ENCODE measurements at places on chromosomes 16 and 17.

DNA sequence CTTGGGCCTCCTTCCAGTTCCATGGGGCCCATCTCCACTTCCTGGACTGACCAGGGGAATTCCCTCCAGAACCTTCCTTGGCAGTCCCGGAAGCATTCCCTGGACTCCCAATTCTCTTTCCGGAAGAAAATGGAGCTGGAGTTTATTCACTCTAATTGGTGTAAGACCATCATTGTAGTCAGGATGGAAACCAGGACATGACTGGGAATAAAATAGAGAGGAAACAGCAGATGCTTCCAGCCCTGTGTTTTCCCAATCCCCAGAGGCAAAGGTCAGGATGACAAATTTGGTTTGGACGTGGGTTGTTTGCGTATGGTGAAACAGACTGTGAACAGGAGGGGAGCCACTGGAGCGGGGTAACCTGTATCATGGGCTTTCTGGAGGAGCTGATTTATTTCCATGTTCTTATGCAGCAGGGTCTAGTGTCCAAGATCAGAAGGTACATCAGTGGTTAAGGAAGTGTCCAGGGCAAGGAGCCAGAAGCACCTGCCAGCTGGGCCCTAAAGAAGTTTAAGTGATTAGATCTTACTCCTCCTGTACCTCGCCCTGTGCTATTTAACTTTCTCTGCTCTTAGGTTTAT is 8.5 kb upstream of the LONP2 start:
- DNase-seq: no peak

GRCh38 chr17:16981928-16982327 is 10.0 kb upstream of the TNFRSF13B start:
- no peak for DNase-seq

- no peak for DNase-seq
Observed at GRCh38 chr17:5506307-5506706, 19.9 kb downstream of the MIS12 start.

- DNase-seq: peak; percentile 69
Observed at GRCh38 chr17:44066204-44066930, at the start of gene LSM12. Gene LSM12, minus strand, starts transcription at chr17:44066671. Its CDS starts 84 bp downstream, at chr17:44066587.

- DNase-seq: no peak
Observed at GRCh38 chr17:45149669-45150664, 1.7 kb downstream of the HEXIM1 start.

- DNase-seq: no peak
Observed at GRCh38 chr16:31181102-31181830, 1.3 kb downstream of the FUS start.

- DNase-seq: no peak
Observed at GRCh38 chr17:56987283-56987834, 9.4 kb downstream of the SCPEP1 start.

- no peak for DNase-seq
Observed at GRCh38 chr17:80424261-80424660, 9.3 kb downstream of the ENDOV start.

- no peak for DNase-seq
Observed at GRCh38 chr17:5943982-5944381, 126.2 kb upstream of the WSCD1 start.

GRCh38 chr17:30557916-30558685 is 80.9 kb downstream of the GOSR1 start:
- no peak for DNase-seq

DNA sequence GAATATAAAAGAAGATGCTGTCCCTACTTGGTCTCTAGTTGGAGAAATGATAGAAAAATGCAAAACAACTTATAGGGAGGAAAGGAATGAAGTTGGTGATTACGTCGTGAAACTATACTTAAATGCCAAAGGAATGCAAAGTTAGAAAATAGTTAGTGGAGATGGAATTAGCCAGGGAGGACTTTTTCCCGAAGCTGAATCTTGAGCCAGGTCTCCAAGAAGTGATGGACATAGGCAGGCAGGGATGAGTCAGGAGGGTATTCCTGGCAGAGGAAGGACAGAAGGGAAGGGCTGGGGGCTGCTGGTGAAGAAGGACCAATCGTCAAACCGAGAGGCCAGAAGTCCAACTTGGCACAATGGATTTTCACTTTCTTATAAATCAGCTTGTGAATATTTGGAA is 1.8 kb downstream of the SNTB2 start:
- DNase-seq: no peak

DNA sequence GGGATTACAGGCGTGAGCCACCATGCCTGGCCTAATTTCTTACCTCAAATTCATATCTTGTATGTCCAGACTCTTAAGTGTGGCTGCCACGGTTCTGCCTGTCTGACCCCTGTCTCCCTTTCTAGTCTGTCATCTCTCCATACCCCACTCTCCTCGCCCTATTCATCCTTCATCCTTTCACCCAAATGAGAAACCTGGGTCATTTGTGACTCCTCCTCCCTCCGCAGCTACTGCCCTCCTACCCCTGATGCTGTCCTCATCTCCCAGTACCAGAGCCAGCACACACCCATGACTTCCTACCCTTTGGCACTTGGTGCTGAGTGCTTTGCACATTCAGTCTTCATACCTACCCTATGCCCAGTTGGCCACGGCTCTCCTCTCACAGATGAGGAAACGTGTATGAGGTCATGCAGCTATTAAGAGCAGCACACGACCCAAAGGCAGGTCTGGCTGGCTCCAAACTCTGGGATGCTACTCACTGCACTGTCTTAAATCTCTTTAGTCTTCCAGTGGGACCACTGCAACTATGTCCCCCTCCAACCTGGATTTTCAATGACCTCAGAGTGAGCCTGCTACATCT is 1.6 kb downstream of the SPATA32 start:
- DNase-seq: no peak

- peak; percentile 75 for DNase-seq
Observed at GRCh38 chr16:2251296-2252111, at the start of gene ECI1. Gene ECI1, minus strand, starts transcription at chr16:2251587. Its CDS starts 21 bp downstream, at chr16:2251566.

- peak; percentile 55 for DNase-seq
Observed at GRCh38 chr17:71024172-71024571, 854.8 kb downstream of the KCNJ2 start.

DNA sequence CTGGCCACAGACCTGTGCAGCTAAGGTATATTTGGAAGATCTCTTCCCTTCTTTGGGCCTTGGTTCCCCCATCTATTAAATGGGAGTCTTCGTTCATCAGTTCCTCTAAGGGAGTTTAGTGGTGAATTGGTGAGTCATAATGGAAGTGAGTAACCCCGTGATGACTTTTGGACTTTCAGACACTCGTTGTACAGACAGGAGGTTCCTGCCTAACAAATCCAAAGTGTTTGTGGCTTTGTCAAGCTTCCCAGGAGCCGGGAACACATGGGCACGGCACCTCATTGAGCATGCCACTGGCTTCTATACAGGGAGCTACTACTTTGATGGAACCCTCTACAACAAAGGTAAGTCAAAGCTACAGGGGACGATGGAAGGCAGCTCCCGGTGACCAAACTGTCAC is 40.4 kb downstream of the WSCD1 start:
- DNase-seq: no peak

DNA sequence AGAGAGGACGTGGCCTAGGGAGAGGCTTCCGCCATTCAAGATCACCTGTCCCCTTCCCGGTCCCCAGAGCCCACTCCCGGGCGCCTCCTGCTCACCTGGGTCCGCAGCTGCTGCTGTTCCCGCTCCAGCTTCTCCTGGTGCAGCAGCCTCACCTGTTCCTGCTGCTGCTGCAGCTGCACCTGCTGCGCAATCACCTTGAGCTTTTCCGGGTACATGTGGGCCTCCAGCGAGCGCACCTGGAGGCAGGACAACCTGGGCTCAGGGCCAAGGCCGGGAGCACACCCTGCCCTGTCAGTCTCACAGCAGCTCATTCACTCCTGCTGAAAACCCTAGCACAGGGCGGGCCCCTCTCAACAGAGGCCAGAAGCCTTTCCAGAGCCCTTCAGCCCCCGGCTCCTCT is 12.5 kb downstream of the TFAP4 start:
- no peak for DNase-seq

GRCh38 chr16:3983081-3983520 is 102.6 kb upstream of the CREBBP start:
- peak; percentile 22 for DNase-seq

- DNase-seq: no peak
Observed at GRCh38 chr17:8838551-8839095, 28.9 kb downstream of the PIK3R6 start.

DNA sequence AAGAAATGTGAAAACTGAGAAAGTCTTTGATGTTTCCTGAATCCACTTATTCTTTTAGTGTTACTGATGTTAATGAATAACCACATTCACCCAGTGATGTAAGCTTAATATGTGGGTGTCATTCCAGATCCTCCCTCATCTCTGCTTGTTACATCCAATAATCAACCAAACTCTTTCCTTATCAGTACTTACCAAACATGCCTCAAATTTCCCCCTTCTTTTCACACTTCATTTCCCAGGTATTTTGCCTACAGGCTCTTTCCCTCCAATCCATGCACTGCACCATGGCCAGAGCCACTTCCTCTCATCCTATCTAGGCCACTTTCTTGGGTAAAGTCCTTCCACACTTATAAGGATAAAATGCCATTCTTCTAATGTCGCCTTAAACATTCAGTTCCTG is 451.5 kb downstream of the NPIPA7 start:
- DNase-seq: no peak

- DNase-seq: peak; percentile 2
Observed at GRCh38 chr17:15409721-15410250, 57.6 kb downstream of the CDRT4 start.

- DNase-seq: no peak
Observed at GRCh38 chr17:30600830-30601494, 123.8 kb downstream of the GOSR1 start.
